ENCODE measurements at places on chromosomes 4 and X.

- DNase-seq: no peak
Measured at GRCh38 chr4:184635381-184635780, 13.9 kb downstream of the CASP3 start.

DNA sequence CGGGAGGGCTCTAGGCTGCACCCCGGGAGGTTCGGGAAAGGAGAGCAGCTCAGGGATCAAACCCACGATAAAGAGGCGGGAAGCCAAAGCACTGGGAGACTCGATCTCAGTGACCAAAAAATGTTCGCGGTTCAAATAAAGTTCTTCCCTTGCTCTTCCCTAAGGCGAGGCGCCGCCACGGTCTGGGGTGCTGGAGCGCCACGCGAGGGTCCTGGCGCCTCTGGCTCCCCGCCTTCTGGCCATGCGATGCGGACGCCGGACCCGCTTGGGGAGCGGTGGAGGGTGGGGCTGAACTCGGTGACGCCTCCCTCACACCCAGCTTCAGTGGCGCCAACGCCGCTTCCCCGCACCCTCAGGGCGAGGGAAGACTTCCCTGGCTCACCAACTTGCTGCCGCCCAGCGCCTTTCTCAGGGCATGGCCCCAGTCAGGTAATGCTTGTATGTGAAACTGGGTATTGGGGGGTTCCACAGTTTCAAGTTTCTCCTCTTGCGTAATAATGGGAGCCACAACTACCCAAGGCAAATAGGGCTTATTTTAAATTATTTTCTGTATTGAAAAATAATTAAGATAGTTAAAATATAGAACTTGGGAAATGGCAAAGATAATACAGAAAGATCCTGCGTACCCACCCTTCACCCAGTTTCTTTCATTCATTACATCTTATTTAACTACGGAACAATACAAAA, at the start of gene QRFPR:
QRFPR (minus strand) TSS at position 243 of the 687 bp plus-strand sequence. CDS start 371 bp downstream, outside the sequence.
- no peak for DNase-seq

DNA sequence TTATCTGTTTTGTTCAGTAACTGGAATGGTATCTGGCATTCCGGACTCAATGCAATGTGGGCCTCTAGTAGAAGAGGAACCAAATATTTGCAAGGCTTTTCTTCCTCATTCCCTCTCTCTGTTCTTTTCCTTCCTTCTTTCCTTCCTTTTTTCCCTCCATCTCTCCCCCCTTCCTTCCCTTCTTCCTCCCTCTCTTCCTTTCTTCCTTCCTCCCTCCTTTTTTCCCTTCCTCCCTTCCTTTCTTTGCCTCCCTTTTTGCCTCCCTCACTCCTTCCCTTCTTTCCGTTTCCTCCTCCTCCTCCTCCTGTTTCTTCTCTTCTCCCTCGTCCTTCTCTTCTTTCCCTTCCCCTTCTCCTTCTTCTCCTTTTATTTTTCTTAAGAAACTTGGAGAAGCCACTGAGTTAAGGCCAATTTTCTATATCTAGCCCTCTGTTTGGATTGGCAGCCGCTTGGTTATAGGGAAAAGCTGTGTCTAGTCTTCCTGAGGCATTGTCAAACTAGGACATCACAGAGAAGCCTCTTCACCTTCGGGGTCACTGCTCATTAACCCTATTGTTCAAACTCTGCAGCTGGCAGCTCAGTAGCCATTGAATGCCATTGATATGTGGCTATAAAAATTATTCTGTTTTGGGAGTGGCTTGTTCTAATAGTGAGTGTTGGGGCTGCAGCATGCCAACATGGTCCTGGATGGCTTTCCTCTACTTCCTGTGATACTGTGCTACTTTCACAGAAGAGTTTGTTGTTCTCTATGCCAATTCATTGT, 95.9 kb downstream of the CFAP299 start:
- DNase-seq: no peak

- no peak for DNase-seq
Measured at GRCh38 chrX:13688384-13688957, 457 bp upstream of the RAB9A start.

DNA sequence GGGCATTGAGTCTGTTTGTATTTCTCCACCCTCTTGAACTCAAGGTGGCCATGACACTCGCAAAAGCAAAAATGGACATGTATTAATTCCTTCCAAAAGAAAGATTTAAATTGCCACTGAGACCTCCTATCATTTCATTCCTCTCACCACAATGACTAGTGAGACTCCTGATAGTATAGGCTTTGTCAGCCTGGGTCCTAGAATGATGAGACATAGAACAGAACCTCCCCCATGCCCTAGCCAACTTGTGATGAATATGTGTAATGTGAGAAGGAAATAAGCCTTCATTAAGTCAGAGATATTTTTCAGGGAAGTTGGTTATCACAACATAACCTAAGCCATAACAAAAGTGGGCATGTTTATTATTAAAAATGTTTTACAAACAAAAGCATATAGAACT, 62.5 kb downstream of the ASB9 start:
- DNase-seq: no peak

DNA sequence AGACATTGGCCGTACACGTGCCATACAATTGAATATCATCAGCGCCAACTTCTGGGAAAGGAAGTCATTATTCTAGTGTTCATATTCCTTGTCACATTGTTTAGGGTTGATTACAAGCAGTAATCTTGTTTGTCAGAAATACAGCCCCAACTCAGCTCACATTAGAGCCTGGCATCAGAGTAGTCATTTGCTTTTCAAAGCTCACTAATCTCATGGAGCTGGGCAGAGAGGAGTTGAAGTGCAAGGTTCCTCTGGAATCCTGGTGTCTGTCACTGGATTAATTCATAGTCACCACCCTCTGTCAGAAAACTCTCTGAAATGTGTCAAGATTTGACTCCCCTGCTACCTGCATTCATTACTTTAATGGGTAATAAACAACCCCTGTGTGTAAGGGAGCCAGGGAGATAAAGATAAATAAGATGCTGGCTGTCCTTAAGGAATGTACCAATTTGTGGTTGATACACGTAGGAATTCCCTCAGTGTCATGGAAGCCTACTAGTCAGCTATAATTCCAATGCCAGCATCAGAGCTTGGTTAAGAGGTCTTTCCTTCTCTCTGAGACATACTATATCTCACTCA, 43.7 kb upstream of the S100G start:
- no peak for DNase-seq

DNA sequence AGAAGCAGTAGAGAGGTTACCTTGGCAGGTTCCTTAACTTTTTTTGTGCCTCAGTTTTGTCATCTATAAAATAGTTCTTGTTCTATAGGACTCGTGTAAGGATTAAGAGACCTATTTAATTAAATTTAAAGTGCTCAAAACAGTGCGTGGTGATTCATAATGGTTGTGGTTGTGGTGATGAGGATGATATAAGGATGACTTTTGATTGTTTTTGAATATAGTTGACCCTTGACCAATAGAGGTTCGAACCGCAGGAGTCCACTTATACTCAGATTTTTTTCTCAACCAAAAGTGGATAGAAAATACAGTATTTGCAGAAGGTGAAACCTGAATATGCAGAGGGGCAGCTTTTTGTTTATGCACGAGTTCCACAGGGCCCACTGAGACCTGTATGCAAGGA, 14.6 kb downstream of the SMAD1 start:
- DNase-seq: no peak

GRCh38 chr4:30103455-30103854, 616.7 kb upstream of the PCDH7 start:
- DNase-seq: no peak

- DNase-seq: no peak
Measured at GRCh38 chr4:83231620-83232076, 53.0 kb downstream of the COQ2 start.

- DNase-seq: peak; percentile 13
Measured at GRCh38 chr4:83252782-83253405, 31.7 kb downstream of the COQ2 start.

DNA sequence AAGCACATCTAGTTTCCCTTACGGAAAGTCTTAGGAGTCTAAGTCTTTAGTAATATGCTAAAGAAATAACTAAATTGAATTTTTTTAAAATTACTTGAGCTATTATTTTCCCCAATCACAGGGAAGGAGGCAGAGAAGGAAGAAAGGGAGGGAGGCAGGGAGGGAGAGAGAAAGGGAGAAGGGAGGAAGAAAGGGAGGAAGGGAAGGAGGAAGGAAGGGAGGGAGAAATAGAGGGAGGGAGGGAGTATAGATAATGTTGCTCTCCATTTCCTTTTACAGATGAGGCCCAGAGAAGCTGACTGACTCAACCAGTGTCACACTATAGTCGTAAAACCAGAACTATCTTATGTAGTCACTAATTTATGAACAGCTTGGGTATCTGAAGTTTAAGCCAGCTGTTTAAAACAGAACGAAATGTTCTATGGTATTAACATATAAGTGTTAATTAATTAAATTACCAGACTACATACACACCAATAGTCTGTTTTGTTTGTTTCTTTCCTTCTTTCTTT, 14.6 kb downstream of the SH3RF1 start:
- DNase-seq: no peak

DNA sequence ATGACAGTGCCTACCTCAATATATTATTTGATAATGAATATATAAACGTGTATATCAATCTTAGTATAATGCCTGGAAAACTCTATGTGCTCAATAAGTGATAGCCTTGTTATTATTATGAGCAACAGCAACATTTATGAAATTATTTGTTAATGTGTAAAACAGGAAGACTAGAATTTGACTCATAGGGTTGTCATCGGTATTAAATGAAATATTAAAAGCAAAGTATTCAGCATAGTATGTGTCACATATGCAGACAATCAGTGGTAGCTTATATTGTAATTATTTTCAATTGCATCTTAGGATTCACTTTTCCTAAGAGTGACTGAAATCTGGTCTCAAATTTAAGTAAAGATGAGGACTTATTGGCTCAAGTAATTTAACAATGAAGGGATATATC, 24.6 kb downstream of the SPANXD start:
- no peak for DNase-seq

DNA sequence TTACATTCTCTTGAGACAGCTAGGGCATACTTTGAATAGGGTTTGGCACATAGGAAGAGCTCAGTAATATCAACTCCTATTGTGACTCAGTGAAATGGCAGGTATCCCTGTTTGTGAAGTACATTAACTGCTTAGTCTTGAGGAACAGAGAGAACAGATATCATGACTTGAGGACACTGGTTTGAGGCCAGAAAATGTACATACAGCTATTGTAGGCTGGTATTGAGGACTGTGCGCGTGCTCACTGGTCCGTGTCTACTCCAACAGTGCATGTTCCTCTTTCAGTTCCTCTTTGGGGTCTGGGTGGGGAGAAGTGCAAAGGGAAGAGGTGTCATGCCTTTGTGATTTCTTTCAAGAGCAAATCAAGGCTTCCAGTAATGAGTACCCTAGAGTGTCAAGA, 34.6 kb upstream of the TBC1D9 start:
- DNase-seq: no peak

DNA sequence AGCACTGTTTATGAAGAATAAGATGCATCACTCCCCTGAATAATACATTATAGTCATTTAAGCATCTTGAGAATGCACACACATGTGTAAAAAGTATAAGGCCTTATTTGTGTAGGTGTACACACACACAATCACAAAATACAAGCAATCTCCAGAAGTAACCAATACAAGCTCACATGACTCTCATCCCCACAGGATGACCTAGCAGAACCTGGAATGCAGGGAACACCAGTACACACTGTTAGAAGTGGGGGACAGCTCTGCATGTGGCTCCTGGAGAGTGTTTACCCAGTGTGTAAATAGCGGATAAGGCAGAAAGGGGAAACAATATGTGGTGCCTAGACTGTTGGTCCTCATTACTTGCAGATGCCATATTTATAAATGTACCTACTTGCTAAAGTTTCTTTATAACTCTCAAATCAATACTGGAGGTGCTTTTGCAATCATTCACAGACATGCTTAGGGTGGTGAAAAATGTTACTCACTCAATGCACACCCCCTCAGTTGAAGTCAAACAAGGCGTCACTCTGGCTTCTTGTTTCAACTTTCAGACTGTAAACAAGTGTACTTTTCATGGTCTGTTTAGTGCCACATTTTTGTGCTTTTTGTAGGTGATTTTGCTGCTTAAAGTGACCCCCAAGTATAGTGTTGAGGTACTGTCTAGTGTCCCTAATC, 73.1 kb downstream of the MAGEB17 start:
- no peak for DNase-seq

DNA sequence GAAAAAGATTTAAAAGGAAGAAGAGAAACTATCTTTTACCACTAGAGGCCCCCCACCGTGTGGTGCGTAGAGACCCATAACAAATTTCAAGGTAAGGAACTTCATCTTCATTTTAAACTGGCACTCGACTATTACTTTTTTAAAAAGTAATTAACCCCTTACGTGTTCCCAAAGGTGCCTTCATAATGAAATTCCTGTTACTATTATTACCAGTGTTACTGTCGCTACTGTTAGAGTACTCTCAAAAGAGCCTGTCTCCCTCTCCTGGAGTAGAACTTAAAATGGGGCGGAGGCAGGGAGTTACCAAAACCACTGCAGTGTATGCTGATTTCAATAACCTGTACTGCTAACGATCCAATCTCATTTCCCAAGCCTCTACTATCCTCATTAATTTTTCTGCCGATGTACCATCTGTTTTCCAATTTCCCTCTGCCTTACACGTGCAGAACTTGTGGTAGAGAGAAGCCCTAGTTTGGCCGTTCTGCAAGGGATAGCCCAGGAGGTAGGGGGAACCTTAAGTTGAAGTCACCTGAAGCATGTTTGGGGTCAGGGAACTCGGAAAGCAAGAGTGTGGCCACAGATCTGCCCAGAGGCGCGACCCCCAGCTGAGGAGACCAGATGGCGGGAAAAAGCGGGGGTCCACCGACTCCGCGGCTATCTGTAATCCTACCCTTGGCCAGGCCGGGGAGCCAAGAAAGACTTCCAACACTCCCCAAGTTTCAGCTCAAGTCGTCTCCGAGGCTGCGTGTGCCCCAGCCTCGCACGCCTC, 720 bp upstream of the STK26 start:
- DNase-seq: no peak

- DNase-seq: no peak
Measured at GRCh38 chrX:11137543-11138139, 26.5 kb downstream of the HCCS start.

- peak; percentile 99 for DNase-seq
Measured at GRCh38 chr4:73704314-73705055, 35.9 kb upstream of the CXCL8 start.

- DNase-seq: no peak
Measured at GRCh38 chrX:101787934-101788333, 128.3 kb upstream of the ARMCX2 start.

DNA sequence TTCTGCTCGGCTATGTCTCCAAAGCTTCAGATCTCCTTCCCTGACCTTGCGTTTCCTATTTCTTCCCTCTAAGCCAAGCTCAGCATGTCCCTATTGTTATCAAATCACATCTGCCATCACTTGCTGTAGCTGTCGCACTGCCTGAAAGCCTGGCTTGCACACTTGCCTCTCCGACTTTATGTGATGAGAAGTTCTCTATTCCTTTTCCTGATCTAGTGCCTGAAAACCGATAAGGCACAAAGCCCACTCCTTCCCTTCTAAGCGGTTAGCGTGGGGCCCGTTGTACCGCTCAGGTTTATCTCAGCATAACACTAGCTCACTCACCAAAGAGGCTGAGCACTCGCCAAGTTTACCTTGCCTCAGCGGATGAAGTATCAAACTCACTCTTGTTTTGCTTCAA, 816 bp downstream of the NMU start:
- no peak for DNase-seq

DNA sequence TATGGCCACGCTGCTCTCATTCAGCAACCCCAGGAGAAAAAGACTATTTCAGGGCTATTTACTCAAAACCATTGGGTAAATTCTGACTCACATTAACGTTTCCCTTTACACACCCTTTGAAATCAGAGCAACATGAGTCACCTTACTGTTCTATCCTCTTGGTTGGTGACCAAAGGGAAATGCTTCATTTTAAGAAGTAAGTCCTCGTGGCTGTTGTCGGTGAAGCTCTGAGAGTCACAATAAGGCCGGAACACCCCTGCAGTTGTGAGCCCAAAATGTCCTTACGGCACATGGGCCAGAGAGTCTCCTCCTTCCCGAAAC, 56.3 kb upstream of the SPRY1 start:
- DNase-seq: no peak

- no peak for DNase-seq
Measured at GRCh38 chr4:2932951-2933565, 30.1 kb downstream of the NOP14 start.

Measured in retinal pigment epithelial cell (primary cell).